ENCODE measurements at places on chromosomes 2 and 18.

DNA sequence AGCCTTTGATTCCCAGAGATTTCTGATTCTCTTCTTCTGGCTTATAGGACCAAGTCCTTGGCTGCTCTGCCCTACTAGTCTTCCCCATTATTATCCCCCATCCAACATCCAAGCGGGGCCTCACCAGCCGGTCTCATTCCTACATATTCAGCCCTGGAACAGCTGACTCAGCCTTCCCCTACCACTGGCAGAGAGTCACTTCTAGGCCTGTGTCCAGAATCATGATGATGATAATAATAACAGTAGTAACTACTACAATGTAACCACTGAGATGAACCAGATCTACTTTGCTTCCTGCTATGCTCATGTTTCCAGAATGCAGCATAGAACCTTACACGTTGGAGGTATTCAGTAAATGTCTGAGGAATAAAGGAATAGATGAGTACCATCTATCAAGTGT is 295.2 kb downstream of the SRBD1 start:
- peak; percentile 72 for DNase-seq

DNA sequence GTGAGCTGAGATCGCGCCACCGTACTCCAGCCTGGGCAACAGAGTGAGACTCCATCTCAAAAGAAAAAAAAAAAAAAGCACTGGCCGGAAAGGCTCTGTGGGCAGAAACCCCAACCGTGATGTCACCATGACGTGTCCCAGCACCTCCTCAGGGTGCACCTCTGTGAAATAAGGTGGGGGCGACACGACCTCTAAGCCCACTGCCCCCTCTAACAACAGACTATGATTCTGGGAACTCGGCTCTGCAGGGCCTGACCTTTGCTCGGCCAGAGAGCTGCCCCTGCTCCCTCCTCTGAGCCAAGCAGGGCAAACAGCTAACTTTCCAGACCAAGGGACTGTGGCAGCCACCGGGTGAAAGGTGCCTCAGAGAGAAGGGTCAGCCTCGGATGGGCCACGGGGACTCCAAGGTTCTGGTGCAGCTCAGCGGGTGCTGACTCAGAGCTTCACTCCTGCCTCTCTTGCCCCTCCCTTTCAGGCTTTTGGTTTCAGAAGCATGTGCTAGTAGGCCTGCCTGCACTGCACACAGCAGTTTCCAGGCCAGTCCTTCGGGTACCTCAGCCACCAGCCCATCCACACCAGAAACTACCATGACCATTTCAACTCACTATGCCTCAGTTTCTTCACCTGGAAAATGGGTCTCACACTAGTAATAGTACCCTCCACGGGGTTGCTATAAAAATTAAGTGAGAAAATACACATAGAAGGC is 8.0 kb downstream of the TMBIM1 start:
- peak; percentile 44 for DNase-seq

- peak; percentile 66 for DNase-seq
Measured at GRCh38 chr18:49207361-49207760, 253.1 kb downstream of the DYM start.

GRCh38 chr2:46980366-46980765 is 64.8 kb upstream of the MCFD2 start:
- no peak for DNase-seq

GRCh38 chr2:46493241-46493970 is 14.0 kb downstream of the TMEM247 start:
- peak; percentile 80 for DNase-seq

DNA sequence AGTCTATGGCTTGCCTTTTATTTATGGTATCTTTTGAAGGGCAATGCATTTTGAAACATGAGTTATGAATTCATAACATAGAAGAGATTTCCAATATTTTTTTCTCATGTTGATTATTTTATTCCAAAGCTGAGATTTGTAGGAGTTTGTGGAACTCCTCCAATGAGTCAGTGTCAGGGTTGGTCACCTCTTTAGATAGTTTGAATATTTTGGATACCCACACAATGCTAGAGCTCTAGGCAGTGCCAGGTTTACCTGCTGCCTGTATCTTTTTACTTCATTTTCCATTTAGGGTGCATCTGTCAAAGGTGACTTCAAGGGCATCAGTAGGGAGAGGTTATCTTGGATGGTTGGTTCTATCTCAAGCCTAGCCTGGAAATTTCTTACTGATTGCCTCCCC is 152.7 kb downstream of the CERS6 start:
- no peak for DNase-seq

DNA sequence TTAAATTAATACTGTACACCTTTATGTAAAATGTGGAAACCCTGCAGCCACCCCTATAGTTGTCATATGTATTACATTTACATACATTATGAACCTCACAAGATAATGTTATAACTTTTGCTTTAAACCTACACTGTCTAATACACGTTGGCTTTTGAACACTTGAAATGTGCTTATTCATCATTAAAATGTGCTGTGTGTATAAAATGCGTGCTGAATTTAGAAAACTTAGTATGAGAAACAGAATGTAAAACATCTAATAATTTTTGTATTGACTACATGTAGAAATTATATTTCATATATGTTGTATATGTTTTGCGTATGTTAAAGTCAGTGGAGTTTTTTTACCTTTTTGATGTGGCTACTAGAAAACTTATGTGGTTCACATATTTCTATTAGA is 68.8 kb downstream of the MAPRE2 start:
- no peak for DNase-seq

DNA sequence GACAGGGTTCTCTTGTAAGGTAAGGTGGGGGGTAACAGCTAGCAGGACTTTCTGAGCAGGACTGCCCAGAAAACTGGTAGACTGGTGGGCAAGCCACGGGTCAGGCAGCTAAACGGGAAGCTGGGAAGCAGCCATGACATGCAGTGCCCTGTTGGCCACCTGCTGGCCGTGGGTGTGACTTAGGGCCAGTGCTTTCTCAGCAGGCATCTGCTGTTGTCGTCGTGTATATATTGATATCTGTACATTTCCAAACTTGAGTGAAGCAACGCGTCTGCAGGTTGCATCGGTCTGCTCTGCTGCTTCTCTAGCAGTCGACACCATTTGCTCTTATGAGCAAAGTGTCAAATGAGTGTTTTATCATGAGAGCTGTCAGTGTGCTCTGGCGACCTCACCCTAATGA is 31.0 kb downstream of the COA5 start:
- no peak for DNase-seq

- peak; percentile 51 for DNase-seq
Measured at GRCh38 chr18:60232541-60232940, 140.0 kb downstream of the MC4R start.

DNA sequence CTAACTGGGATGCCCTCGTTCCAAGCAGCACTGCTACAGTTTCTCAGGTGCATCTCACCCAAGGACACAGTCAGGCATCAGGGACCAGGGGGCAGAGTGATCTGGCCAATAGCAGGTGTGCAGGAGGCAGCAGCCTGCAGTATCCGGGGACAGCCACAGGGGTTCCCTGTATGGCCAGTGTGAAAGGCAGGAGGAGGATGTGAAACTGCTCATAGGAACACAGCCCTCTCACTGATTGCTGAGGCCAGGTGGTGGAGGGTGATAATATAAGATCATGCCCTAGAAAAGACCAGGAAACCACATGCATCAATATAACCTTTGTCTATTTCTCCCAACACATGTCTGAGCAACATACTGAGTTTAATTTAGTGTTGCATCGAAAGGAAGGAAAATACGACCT is 112.7 kb upstream of the TACR1 start:
- no peak for DNase-seq
